ENCODE measurements at places on chromosomes 16 and 17.

DNA sequence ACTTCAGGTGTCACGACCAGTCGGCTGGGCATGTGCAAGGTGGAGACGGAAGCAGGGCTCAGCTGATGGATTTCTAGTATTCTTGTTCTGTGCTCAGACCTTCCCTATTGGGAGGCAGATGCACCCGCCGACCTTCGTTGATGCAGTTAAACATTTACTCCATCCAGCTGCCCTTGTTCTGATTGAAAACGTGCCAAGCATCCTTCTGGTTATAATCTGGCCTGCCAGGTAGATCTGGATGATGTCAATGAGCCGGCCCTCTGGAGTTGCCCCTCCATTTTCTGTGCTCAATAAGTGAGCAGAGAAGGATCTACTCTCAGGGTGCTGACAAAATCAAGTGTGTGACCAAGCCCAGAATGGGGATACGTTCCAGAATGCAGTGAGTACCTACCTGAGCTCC, 38.3 kb downstream of the CCDC182 start:
- no peak for DNase-seq

- no peak for DNase-seq
These were observed 6.3 kb upstream of the MMP28 start for GRCh38 chr17:35801583-35802224.

GRCh38 chr17:42179911-42180410, 981 bp downstream of the KCNH4 start:
- DNase-seq: peak; percentile 39

DNA sequence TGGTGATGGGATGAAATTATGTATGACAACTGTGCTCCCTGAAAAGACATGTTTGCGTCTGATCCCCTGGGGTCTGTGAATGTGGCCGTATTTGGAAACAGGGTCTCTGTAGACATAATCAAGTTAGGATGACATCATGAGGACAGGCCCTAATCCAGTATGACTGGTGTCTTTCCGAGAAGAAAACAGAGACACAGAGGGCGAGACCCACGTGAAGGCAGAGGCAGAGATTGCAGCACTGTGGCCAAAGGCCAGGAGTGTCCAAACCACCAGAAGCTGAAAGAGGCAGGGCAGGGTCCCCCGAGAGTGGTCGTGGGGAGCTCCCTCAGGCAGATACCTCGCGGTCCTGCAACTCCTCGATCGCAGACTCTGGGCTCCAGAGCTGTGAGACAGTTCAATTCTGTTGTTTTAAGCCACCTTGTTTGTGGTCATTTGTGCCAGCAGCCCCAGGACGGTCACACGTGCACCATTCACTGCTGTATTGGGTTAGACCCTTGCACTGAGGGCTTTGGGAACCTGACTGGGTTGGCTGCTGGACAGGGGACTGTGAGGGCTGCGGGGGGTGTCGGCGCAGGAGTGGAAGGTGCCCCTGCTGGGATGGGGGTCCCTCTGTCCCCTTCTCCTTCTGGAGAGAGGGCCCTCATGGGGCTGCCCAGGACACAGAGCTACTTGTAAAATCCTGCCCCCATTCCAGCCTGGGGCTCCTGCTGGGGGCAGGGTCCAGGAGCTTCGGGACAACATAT, 27.7 kb downstream of the METRNL start:
- no peak for DNase-seq

DNA sequence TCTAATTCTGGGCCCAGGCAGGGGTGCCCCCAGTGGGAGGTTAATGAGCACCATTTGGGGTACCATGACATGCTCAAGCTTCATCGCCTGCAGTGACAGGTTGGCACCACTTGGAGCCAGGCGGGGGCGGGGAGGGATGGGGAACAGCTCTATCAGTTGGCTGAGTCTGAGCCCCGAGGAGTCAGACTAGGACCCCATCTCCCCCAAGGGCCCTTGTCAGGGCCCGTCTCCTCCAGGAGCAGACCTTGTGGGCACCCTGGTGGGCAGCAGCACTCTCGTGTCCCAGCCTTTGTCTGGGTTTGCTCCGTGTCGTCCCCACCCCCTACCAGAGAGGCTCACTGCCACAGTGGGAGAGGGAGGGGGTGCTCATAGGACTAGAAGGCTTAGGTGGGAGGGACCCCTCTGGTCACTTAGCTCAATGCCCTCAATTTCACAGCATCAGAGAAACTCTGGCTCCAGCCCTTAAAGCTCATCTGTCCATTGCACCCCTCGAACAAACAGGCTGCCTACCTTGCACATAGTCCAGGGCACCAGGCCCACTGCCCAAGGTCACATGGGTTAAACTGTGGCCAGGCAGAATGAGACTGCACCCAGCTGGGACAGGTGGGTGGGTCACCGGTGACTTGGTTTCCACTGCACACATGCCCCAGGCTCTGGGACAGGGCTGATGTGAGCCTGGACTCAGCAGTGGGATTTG, 4.1 kb downstream of the PPP1R9B start:
- no peak for DNase-seq

- no peak for DNase-seq
These were observed 2.9 kb downstream of the RNASEK start for GRCh38 chr17:7014995-7015958.

- DNase-seq: no peak
These were observed 20.6 kb upstream of the SLC35G3 start for GRCh38 chr17:35214631-35215273.

DNA sequence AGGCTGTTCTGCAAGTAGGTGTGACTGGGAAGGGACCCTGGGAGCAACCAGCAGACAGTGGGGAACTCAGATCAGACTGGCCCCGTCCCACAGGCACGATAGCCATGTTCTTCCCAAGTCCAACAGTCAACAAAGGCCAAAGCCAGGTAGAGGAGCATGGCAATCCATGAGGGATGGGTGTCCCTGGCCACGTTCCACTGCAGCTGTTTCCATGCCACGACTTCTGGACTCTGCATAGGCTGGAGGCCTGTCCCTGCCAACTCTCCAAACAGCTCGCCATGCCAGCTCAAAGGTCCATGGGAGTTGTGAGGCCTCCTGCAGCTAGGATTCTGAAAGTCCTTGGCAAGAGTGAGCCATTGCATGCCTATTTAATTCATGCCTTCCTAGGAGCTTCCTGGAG, 459.8 kb downstream of the CDH8 start:
- no peak for DNase-seq

DNA sequence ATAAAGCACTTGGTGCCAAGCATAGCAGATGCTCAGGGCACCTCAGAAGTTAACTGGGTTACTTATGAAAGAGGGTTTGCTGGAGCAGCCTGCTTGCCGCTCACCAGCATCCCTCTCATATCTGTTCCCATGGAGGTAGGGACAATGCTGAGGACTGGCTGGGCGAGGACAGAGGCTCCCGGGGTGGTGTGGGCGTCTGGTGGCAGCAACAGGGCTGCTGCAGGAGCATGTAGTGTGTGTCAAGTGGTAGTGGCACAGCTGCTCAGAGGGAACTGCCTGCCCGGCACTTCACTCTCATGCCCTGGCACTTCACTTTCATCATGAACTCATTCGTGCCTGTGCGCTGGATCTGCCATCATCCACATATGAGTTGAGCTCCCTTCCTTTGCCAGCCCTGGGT, 26.9 kb upstream of the ZNHIT3 start:
- DNase-seq: no peak

- no peak for DNase-seq
These were observed 1.8 kb upstream of the QPRT start for GRCh38 chr16:29676989-29677785.

- DNase-seq: no peak
These were observed 72.7 kb downstream of the SDR42E1 start for GRCh38 chr16:81938326-81939163.

DNA sequence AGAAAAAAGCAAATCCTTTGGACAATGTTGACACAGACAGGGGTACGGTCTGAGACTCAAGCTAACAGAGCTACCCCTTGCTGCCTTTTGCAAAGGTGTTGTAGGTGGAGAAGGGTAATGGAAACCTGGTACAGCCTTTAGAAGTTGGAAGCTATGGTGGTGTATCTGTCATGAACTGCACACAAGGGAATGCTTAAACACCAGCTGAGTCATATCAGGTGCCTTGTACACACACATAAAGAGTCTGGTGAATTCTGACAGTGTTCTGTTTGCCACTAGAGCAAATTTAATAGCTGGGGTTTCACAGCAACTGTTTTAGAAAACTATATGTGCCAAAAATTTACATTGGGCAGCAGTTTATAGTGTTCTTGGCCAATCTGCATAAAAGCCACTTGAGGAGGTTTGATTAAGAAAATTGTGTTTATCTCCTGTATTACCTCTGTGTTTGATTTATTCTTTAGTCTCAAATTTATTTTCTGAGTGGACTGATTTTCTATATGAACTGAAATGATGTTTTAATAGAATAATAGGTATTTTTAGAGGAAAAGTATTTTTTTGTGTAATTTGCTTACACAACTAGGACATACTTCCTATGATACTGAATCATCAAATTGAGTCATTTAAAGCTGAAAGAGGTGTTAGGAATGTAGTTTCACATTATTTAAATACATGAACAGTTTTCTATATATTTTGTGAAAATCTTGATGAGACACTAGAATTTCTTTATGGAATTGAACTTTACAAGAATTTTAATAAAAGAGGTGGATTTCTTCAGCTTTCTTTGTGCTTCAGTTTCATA, 136.9 kb downstream of the MAP2K6 start:
- DNase-seq: no peak

GRCh38 chr17:39617100-39617445, 9.4 kb upstream of the NEUROD2 start:
- no peak for DNase-seq

DNA sequence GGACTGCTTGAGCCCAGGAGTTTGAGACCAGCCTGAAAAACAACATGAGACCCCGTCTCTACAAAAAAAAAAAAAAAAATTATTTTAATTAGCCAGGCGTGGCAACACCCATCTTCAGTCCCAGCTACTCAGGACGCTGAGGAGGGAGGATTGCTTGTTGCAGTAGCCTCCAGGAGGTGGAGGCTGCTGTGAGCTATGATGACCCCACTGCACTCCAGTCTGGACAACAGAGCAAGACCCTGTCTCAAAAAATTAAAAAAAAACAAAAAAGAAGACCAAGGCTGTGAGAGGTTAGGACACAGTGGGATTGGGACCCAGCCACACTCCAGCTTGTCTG, 1.3 kb upstream of the SNAI3 start:
- DNase-seq: no peak

- no peak for DNase-seq
These were observed 39.6 kb downstream of the WSB1 start for GRCh38 chr17:27333410-27333980.

- DNase-seq: no peak
These were observed 33.8 kb upstream of the KPNB1 start for GRCh38 chr17:47615766-47616424.
